Naive thymus-derived CD8-positive, alpha-beta T cell (primary cell): ENCODE measurements at places on chromosomes 1 and 21.

- DNase-seq = peak; percentile 77
Observed at GRCh38 chr1:161185282-161185682, 8.0 kb upstream of the B4GALT3 start.

DNA sequence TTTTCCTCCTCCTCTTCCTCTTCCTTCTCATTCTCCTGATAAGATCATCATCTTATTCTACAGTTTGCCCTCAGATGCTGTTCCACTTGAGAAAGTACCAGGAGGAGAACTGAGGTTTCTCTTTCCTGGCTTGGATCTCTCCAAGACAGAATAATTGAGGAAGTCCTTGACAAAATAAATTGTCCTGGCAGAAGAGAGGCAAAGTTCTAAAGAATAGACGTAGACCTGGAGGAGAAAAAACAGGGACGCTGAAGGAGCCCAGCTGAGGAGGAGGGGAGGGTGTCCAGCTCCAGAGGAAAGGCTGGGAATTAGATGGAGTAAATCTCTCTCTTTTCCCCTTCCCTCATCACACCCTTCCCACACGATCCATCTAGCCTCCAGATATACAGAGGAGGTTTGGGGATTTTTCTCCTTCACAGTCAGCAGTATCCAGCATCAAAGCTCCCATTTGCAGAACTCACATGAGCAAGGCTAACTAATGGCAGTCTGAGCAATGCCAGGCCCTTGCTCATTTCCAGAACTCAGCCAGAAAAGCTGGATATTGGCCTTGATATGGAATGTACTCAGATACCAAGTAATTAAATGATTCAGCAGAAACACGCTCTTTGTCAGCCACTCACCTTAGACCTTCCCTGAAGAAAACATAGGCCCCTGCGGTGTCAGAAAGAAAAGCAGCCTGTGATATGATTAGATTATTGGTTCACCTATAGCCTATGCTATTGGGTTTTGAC is 5.1 kb upstream of the GNG12 start:
- no peak for DNase-seq

- no peak for DNase-seq
Observed at GRCh38 chr1:1262071-1262470, 11.6 kb downstream of the UBE2J2 start.

GRCh38 chr1:212247179-212247721 is 38.0 kb upstream of the PPP2R5A start:
- DNase-seq = no peak

- no peak for DNase-seq
Observed at GRCh38 chr1:192993426-192994085, 65.6 kb downstream of the UCHL5 start.
